Heart right ventricle (tissue), 16 donors: ENCODE measurements at places on chromosomes 11 and 22.

- no peaks in the 10 kb centered on the region for H3K36me3 ChIP-seq
- H3K27ac ChIP-seq = no peak overlapping the region
- no peak for DNase-seq
- H3K4me1 ChIP-seq = no peaks in the 10 kb centered on the region
- H3K4me3 ChIP-seq = no peak overlapping the region
Measured at GRCh38 chr11:33420959-33421566, 163.9 kb downstream of the HIPK3 start.

DNA sequence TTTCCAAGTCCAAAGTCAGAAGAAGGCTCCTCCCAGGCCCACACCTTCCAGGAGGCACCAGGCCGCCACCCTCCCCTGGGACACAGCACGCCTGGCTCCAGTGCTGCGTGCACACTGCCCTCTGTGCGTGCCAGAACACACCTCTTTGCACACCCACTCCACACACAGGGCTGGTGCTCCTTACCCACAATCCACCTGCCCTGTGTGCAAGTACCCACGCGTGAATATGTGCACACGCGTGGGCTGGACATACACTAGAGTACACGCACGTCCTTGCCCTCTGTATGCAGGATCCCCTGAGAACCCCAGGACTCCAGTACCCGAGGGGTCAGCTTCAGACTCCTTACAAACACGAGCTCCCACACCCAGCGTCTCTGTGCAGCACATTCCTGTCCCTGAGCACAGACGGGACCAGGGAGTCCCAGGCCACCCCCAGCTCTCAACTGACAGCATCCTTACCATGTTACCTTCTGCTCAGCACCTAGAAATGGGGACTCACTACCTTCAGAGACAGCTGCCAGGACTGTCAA lies 2.8 kb downstream of the DUSP8 start:
- H3K27me3 ChIP-seq = no peaks in the 10 kb centered on the region
- DNase-seq = no peak

GRCh38 chr11:35909511-35910265 lies 34.2 kb upstream of the LDLRAD3 start:
- no peak for DNase-seq
- H3K4me1 ChIP-seq = no peaks in the 10 kb centered on the region
- H3K4me3 ChIP-seq = no peak overlapping the region
- H3K36me3 ChIP-seq = no peaks in the 10 kb centered on the region
- H3K27ac ChIP-seq = no peak overlapping the region

DNA sequence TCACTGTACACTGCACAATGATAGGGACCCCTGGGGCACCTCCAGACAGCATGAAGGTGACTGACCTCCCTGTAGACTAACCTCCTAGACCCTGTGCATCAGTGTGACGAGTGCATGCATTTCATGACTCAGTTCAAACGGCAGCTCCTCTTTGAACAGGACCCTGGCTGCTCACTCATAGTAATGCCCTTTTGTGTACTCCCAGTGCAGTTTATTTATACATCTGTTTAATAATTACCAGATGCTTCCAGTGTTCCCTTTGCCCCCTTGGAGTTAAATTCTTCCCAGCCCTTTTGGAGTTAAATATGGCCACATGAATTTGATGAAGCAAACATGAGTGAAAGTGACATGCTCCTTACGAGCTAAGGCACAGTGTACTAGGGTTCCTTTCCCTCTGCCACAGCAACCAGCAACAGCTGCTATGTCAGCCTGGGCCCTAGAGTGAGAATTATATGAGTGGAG lies 72.4 kb downstream of the PANX1 start:
- DNase-seq = no peak
- H3K36me3 ChIP-seq = no peaks in the 10 kb centered on the region
- H3K4me1 ChIP-seq = no peaks in the 10 kb centered on the region
- H3K27ac ChIP-seq = no peak overlapping the region

- no peak for DNase-seq
- H3K4me3 ChIP-seq = no peak overlapping the region
- H3K4me1 ChIP-seq = no peaks in the 10 kb centered on the region
- no peak overlapping the region for H3K27ac ChIP-seq
Measured at GRCh38 chr11:27174021-27174420, 133.4 kb downstream of the BBOX1 start.

GRCh38 chr11:4523666-4524065 lies 21.3 kb upstream of the OR52M1 start:
- no peaks in the 10 kb centered on the region for H3K4me1 ChIP-seq
- DNase-seq = no peak
- H3K27ac ChIP-seq = no peak overlapping the region
- H3K36me3 ChIP-seq = no peaks in the 10 kb centered on the region
- peaks cover 5% of the 10 kb centered on the region for H3K27me3 ChIP-seq
